Bone marrow (tissue), 2 donors: ENCODE measurements at places on chromosomes 11 and 22.

DNA sequence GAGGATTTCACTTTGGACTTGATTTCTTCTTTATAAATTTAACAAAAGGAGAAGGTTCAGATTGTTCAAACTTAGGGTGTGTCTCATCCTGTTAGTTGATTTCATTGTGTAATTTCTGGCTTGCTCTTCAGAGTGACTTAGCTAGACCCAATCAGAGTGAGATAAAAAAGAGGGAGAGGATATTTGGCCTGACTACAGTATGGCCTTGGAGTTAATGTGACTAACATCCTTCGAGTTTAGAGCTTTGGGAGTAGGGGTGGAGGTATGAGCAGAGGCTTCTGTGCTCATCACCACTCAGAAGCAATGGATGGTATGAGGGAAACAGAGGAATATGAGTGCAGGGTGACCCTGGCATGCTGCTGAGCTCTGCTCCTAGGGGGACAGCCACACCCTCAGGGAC lies 114.2 kb downstream of the ME3 start:
- no peak for DNase-seq

DNA sequence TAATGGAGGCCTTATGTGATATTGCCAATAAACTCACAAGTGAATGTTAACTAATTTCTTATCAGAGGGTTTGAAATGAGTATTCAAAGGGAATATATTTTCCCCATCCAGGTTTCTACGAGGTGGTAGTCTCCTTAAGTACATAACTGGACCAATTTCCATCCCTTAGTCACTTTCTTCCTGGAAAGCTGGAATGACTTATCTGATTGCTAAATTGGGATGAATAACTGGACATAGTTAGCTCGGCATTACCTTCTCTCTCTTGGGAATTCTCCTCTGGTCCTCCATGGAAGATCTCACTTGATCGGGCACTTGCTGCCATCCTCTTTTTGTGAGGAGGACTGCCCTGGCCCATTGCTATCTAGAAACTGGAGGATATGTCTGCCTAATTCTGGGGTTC lies 109.1 kb downstream of the TRPC6 start:
- DNase-seq: no peak

DNA sequence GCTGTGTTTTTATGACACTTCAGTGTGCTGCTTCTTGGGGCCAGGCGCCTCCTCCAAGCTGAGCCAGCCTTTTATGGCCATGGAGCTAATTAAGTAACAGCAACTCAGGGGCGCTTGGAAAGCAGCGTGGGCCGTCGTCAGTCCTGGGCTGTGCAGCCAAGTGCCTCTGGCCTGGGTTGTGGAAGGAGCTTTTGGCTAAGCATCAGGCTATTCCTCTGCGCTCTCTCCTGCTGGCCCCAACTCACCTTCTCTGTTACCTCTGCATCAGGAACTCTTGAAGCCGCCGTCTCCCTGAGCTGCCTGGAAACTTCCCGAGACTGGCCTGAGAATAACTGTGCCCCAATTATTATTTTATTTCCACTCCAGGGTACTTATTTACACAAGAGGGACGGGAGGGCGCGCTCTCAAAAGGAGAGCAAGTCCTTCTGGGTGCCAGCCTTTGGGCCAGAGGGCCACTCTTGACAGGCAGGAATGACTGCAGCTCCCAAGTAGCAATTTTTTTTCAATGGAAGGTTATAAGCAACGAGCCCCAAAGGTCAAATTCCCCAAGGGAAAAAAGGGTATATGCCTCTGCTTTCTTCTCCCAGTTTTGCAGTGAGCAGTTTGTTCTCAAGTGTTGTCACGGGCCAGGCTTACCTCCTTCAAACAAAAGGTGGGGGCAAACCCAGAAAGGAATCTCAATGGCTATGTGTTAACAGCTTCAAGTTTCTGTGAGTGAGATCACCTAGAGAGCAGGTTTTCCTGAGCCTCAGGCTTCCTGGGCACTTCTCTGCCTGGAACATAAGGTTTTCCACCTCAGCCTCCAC lies 38.5 kb upstream of the NAV2 start:
- DNase-seq: no peak

- DNase-seq: no peak
These were observed 10.9 kb upstream of the ALG8 start for GRCh38 chr11:78150346-78150745.

DNA sequence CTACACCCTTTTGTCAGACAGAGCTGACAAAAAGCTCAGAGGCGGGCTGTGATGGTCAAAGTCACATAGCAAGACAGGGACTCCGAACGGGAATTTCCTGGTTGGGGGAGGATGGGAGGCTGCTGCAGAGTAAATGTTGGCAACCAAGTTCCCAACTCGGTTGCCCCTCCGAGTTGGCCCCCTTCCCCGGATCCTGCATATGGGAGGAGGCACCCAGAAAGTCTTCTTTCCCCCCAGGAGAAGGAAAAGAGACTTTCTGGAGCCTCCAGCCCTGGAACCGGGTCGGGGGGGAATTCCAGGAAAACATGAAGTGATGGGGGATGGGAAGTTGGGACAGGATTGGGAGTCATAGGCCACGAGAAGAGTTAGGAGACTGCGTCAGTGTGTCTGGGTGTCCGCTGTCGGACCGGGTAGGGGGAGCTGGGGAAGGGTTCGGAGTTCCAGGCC lies 614 bp downstream of the SELENOM start:
- DNase-seq: no peak

GRCh38 chr22:48137640-48138039 lies 1375.2 kb downstream of the TBC1D22A start:
- no peak for DNase-seq

GRCh38 chr11:29272019-29272654 lies 744.7 kb downstream of the KCNA4 start:
- DNase-seq: no peak

DNA sequence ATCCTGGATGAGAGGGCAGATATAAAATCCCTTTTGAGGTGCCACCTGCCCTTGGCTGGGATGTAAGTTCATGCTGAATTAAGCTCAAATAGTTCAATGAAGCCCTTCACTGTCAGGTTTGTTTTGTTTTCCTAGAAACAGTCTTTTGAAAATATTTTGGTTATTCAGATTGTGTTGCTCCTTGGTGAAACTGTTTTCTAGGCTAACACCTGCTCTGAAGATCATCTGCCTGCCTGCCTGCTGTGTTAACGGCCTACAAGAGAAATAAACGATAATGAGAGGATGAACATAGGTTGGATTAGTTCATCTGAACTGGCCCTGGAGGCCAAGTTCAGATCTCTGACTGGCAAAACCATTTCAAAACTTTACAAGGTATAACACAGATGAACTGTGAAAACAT lies 67.4 kb downstream of the ZBTB44 start:
- DNase-seq: no peak

GRCh38 chr22:49405590-49405989 lies 422.1 kb downstream of the BRD1 start:
- DNase-seq: no peak

DNA sequence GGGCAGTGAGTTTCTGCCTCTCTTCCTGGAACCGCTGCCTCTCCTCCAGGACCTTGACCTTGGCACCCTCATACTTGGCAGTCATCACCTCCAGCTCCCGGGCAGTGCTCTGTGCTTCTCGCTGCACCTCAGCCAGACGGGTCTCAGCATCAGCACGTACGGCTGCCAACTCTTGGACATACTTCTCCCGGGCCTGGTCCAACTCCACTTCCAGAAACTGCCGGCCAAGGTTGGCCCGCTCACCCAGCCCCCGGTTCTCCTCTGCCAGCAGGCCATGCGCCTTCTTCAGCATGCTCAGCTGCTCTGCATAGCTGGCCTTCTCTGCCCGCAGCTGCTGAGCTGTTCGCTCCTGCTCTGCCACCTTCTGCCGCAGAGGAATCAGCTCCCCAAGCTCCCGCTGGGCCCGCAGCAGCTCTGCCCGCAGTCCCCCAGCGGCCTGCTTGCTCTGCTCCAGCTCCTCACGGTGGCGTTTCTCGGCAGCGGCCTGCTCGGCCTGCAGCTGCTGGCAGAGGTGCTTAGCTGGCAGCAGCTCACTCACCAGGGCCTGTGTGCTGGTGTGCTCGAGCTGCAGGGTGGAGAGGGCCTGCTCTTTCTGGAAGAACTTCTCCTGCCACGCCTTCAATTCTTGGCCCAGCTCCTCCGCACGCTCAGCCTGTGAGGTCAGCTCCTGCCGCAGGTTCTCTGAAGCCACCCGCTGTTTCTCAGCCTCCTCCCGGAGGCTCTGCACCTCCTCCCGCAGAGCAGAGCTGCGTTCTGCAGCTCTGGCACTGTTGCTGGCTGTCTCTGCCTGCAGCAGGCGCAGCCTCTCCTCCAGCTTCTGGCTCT lies 14.4 kb downstream of the IL18BP start:
- DNase-seq: no peak

DNA sequence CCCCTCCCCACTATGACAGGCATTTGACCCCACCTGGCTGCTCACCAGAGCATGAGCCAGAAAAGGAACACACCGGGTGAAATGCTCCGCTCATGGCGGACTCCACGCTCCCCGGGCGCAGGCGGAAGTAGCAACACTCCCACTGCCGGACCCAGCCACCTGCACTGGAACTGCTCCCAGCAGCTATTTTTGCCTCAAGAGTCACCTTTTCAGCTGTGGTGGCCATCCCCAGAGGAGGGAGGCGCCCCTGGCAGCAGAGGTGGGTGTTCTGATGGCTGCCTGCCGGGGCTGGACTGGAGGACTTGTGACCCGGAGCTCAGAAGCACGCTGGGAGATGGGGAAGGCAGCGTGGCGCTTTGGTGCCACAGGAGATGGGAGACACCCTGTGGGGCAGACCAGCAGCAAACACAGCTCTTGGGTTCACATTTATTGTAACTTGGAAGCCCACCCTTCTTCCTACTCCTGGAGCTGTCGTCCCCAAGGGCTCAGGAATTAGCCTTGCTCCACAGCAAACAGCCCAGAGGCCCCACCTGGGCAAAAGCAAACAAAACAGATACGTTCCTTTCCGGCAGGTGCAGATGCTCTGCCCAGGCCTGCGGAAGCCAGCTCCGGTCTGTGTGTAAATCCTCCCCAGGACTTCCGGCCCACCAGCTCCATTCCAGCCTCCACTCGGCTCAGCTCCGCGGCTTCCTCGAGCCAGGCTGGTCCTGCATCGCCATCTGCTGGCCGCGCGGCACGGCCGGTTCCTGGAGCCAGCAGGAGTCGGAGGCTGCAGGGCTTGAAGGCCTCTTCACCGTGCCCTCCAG lies 3.7 kb downstream of the RPS19BP1 start:
- DNase-seq: peak; percentile 62

GRCh38 chr11:115963156-115963555 lies 458.9 kb upstream of the CADM1 start:
- DNase-seq: no peak

- DNase-seq: no peak
These were observed 20.7 kb downstream of the NADSYN1 start for GRCh38 chr11:71473793-71474080.

DNA sequence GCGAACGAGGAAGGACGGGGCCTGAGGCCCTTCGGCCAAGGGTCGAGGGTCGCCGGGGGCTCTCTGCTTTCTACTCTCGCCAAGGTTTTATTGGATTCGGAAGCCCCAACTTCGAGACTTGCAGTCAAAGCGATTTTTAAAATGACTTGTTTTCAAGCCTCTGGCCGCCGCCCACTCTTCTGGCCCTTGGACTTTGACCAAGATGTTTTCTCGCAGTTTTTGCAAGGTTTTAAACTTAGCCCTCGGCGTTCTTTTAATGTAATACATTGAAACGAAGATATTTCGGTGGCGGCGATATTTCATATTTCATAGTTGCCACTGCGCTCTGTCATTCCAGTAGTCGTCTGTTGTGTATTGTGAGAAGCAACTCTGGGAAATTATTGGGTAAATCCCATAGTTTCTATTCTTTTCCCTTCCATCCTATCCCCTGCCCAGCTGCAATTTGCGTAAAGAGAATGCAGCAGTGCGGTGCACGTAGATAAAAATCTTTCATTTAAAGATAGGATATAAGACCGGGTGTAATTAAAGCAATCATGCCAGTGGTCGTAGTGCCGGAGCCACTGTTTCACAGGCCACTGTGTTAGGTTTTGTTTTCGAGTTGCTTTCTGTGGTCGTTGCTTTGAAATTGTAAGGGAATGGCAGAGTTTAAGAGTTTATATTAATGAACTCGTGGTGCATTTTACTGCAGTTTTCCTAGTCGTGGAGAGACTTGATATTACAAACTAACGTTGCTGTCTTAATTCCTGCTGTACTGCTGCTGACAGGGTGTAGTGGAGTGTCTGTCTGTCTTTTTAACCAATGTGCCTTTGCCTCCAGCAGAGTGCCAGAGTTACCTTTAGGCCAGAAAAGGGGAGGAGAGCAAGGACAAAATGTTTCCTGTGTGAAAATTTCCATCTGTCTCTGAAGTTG lies 702 bp downstream of the BIRC2 start:
- DNase-seq: no peak
